Mesenchymal stem cell (in vitro differentiated cells and primary cell): ENCODE measurements at places on chromosomes 3 and 15.

DNA sequence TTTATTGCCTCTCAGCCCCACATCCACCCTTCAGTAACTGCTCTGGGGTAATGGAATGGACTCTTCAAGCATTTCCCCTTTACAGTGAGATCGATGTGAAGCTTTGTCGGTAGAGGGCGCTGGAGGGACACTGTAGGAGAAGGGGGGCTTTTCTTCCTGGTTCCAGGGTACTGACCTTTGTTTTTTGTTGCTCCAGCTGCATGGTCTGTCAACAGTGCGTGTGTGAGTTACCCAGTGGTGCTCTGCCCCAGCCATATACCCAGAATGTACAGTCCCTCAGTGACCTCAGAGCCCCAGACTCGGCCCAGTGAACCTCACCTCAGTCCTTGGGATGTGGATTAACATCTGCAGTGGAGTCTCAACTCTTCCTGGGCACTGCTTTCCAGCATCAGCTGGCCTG, 180.3 kb upstream of the TSC22D2 start:
- peak; percentile 83 for DNase-seq

- no peak for DNase-seq
These were observed 2.3 kb downstream of the GNAT1 start for GRCh38 chr3:50193746-50194127.

GRCh38 chr3:196639483-196640296, at the start of gene NRROS:
TSS of gene NRROS (plus strand) at chr3:196639694. CDS start at chr3:196654540, 14,846 bp downstream.
- peak; percentile 30 for DNase-seq

DNA sequence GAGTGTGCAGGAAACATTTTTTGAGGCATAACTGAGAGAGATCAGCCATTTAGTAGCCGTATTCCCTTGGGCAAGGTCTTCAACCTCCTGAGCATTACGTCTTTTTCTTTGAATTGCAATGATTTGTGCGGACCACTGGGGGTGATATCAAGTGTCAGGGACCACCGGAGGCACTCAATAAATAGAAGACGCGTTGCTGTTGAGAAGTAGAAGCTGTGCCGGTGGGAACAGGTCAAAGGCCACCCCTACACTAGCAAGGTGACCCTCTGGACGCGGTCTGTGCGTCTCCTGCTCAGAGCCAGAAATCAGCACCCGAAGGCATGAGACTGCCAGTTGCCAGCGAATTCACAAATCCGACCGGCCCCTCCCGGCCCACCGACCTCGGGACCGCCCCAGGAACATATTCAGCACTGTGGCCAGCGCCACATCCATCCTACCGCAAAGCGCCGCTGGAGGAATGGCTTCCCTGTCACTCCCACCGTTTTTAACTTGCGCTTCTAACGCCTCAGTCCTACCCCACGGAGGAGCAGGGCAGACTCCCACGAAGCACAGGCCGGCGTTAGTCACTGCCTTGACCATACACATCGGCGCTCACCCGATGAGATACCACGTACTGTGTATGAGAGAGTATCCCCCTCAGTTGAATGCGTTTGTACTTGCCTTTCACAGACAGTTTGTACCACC, 1.4 kb upstream of the GHSR start:
- DNase-seq, result peak; percentile 52

DNA sequence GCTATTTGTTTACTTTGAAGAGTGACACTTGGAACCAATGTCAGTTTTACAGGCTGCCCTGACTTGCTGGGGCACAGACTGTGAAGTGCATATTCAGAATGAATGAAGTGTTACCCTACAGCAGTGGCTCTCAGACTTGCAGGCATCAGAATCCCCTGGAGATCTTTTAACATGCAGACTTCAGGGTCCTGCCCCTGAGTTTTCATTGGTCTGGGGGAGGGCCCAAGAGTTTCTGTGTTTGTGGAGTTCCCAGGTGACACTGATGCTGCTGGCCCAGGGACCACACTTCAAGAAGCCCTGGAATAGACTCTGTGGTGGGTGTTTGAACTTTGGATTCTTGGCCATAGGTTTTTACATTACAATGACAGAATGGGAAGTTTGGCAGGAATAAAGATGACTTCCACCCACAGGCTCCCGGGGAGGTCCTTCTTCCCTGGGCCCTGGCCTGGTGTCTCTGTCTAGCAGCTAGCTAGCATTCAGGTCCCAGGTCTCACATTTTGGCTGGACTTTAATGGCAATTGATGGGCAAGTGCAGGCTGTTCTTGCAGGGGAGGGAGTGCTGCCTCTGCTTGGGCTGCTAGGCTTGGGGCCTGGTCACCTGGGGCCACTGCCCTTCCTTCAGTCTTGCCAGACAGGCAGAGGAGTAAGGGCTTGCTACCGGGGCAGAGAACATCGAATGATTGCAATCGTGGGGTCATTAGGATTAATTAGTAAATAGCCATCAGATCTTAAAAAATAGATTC, 149.0 kb downstream of the APBA2 start:
- no peak for DNase-seq

DNA sequence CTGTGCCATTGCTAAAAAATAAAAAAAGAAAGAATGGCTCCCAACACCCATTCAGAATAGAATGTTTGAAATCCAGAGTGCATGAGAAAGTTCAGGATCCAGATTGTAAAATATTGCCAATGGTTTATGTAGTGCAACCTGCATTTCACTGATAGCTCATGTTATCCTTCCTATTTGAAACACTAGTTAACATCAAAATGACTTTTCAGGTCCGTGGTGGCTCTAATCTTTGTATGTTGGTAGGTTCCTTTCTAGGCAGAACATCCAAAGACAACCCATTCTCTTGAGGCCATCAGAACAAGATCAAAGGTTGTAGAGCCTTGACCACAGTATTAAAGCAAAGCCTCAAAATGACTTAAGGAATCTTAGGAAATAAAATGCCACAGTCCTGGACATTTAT, 51.0 kb downstream of the PLCL2 start:
- no peak for DNase-seq

DNA sequence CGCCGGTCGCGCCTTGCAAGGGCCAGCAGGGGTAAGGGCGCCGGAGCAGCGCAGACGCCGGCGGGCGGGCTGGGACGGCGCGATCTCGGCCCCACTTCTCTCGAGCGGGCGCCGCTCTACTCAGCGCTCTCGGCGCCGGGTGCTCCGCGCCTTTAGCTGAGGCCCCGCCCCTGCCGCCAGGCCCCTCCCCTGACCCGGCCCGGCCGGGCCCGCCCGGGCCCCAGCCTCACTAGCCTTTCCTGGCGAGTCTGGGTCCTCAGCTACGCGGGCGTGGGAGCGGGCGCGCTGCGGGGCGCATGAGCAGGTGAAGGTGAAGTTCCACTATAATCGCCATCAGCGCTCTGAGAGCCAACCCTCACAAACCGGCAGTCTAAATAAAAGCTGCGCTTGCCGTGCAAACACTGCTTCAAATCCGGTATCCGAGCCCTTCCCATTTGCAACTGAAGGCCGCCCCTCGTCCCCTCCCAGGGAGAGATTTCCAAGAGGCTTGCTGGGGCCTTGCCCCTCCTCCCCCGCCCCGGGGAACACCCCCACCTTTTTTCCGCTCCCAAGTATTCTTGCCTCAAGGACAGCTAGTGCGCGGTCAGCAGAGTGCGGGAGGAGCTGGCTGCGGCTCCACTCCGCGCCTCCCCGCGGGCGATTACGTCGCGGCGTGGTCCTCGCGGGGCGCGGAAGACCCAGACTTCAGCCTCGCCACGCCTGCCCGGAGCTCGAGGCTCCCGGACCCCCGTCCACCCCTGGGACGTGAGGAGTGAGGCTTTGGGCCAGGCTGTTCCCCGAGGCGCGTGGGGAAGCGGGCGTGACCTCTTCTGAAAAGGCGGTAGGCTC, at the start of gene RPP25:
Gene RPP25 (minus strand): TSS at position 125 of the 828 bp plus-strand sequence. CDS start 189 bp downstream, outside the sequence.
- peak; percentile 89 for DNase-seq

GRCh38 chr15:87877822-87878542, 378.6 kb downstream of the NTRK3 start:
- DNase-seq, result no peak

- no peak for DNase-seq
These were observed 659.3 kb downstream of the ROBO2 start for GRCh38 chr3:77699125-77699691.

GRCh38 chr3:58789385-58789784, 122.8 kb upstream of the FAM3D start:
- no peak for DNase-seq

DNA sequence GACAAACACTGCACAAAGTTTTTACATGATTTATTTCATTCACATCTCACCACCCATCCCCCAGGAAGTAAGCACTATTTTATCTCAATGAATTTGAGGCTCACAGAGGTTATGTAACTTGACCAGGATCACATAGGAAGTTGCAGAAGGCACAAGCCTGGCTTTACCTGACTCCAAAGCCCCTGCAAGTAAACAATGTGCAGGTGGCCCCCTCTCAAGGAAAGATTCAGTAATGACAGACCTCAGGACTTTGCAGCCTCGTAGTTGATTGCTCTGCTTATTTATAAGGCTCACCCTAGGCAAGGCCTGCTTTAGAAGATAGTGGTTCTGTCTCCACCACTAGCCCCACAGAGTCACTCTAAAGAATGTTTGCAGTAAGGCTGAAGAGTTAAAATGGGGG, 79.8 kb upstream of the MDFIC2 start:
- no peak for DNase-seq

- DNase-seq, result no peak
These were observed 39.5 kb upstream of the ZBTB20 start for GRCh38 chr3:115186351-115187148.

- DNase-seq, result peak; percentile 73
These were observed 378.7 kb upstream of the TGFBR2 start for GRCh38 chr3:30227571-30228301.

DNA sequence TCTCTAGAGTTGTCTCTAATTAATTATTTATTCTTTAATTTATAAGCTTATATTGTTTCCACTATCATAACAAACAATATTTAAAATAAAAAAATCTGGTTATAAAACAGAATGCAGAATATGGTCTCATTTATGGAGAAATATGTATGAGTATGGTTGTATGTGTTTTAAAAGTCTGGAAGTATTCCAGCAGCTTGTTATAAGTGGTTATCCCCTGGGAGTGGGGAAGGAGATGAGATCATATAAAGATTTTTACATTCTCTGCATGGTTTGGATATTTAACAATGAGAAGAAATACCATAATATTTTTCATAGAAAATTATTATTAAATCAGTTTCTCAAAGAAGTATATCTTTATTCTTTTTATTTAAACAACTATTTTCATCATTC, 135.4 kb upstream of the MB21D2 start:
- DNase-seq, result no peak

- peak; percentile 78 for DNase-seq
These were observed 145.2 kb upstream of the CBLB start for GRCh38 chr3:106013971-106014370.

GRCh38 chr3:122564155-122564912, at the start of the genes DTX3L and PARP9:
TSS of gene DTX3L (plus strand) at chr3:122564338. CDS start at chr3:122564427, 89 bp downstream.
TSS of gene PARP9 (minus strand) at chr3:122564300. CDS start at chr3:122559620, 4,680 bp downstream.
- peak; percentile 88 for DNase-seq

DNA sequence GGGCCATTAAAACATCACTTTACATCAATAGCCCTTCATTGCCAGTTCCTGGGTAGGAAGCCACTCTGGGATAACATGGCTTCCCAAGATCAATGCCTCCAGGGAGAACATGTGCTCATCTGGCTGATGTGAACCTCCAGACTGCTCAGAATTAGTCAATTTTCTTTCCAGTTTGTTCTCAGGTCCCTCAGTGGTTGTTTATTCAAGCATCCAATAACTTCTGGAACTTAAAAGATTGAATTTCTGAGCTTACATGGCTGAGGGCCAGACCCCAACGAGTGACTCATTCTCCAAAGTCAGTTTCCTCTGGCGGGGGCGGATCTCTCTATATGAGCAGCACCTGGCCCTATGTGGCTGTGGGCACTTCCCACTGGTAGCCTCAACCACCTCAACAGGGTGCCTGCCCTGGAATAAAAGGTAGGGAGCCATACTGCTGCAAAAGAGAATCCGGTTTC, 34.0 kb downstream of the LYZL4 start:
- DNase-seq, result peak; percentile 5

DNA sequence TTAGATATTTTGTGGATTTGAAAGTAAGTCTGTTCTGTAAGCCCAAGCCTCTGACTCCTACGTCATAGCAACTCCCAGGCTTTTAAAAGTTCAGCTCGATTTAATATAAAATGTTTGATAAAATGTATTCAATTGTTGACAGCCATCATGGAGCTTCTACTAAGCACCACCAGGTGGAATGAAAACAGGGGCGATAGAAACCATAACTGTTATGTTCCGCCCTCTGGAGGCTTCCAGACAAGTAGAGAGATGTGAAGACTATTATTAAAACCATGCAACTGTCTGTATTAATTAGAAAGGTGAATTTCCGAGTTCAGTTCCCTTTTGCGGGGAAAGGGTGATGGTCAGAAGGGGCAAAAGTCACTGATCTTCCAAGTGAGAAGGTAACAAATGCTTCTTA, 292.2 kb downstream of the NR2F2 start:
- DNase-seq, result no peak

DNA sequence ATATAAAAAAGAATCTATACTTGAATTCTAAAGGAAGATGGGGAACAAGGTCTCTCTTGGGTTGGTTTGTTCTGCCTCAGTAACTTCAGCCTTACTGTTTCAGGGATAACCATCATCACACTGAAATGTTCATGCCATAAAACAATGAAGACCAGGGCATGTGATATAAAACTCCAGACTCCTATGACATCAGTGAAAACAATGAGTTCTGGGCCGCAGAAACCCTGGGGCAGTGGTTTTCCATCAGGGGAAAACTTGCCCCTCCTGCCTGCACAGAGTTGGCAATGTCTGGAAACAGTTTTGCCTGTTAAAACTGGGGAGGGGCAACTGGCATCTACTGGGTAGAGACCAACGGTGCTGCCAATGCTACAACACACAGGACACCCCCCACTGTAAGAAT, 46.8 kb downstream of the CA12 start:
- no peak for DNase-seq

GRCh38 chr15:28900041-28900891, 14.5 kb downstream of the APBA2 start:
- DNase-seq, result no peak

- DNase-seq, result no peak
These were observed 788.5 kb downstream of the MCTP2 start for GRCh38 chr15:95019907-95020306.

GRCh38 chr3:167839460-167840134, 104.1 kb downstream of the SERPINI1 start:
- DNase-seq, result no peak

DNA sequence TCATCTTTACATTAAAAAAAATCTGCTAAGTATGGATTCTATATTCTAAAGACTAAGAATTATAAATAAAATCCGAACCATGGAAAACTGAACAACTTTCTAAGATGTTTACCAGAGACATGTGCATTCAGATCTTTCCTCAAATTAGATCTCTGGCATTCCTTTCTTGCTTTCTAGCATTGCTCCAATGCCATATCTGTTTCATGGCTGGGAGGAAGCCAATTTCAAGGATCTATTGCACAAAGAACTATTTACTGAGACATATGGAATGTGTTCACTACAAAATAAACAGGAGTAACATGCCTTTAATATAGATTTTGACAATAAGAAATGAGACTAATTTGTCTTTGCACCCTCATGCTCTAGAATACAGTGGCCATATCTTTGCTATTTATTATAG, 45.1 kb upstream of the NANOGP8 start:
- DNase-seq, result no peak

GRCh38 chr3:4195006-4195405, 108.2 kb upstream of the SETMAR start:
- DNase-seq, result no peak

DNA sequence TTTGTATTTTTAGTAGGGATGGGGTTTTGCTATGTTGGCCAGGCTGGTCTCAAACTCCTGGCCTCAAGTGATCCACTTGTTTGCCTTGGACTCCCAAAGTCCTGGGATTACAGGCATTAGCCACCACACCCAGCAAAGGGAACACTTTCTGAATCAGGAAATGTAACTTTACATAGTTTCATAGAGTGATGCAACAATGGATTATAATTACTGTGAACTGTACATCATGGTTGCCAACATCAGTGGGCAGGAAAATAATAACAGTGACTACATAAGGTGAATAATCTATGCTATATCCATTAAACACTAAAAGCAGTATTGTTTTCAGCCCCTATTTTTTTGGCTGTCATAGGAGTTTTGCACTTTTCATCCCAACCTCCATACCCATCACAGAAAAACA, 5.0 kb upstream of the KPNA1 start:
- no peak for DNase-seq
